ENCODE measurements at places on chromosomes 6 and 20.

GRCh38 chr20:41142919-41143318, 5.6 kb downstream of the PLCG1 start:
- DNase-seq: no peak

GRCh38 chr20:24441661-24442060, 27.8 kb upstream of the SYNDIG1 start:
- no peak for DNase-seq

- DNase-seq: no peak
These were observed 72.4 kb downstream of the STK35 start for GRCh38 chr20:2174067-2174466.

DNA sequence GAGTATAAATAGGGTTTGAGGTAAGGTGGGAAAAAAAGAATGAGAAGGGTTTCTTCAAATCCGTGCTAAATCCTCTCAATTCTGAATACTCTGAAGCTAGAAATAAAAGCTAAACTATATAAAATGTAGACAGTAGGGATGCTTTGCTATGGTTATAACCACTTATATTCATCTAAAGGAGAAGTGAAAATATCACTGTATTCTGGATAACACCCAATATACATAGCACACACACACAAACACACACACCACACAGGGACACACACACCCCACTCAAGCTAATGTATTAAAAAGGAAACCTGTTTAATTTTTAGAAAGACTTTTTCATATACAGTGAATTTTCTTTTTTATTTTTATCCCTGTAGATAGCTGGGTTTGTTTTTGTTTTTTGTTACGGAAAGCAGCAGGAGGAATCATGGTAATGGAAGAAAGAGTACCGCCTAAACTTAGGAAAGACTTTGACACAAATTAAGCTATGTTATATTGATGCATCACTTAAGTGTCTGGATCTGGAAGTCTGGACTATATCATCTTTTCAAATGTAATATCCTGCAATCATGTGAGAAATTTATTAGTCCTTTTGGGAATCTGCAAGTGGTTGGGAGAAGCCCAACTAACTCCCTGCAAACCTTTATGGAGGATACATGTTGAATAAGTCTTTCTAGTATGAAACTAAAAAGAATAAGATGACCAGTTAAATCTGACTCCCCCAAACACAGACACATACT, 68.4 kb upstream of the FABP7 start:
- no peak for DNase-seq

DNA sequence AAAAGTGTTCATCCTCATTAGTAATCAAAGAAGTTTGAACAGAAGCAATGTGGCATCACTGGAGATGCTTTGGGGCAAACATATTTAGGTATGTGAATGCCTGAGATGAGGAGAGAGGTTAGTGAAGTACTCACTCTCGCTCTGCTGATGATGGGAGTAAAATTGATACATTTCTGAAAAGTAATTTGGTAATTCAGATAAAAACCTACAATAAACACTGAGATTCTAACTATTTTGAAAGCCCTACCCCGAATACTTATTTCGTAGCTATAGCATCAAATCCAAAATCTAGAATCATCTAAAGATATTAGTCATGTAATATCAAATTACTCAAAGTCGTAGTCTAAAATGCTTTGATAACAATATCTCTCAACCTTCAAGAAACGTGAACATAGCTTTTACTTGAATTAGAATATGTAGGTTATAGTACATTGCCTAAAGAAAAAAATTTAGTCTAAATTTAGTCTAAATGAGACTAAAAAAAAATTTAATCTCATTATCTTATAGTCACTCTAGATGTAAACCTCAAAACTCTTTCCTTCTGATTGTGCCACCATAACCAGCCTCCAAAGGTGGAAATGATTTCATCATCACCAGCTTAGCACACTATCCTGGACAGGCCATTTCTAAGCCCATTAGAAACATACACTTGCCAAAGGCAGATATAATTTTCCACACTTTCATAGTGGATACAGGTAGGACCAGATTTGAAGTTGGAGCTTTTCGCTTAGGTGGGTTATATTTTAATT, 232.5 kb upstream of the TAB2 start:
- no peak for DNase-seq

DNA sequence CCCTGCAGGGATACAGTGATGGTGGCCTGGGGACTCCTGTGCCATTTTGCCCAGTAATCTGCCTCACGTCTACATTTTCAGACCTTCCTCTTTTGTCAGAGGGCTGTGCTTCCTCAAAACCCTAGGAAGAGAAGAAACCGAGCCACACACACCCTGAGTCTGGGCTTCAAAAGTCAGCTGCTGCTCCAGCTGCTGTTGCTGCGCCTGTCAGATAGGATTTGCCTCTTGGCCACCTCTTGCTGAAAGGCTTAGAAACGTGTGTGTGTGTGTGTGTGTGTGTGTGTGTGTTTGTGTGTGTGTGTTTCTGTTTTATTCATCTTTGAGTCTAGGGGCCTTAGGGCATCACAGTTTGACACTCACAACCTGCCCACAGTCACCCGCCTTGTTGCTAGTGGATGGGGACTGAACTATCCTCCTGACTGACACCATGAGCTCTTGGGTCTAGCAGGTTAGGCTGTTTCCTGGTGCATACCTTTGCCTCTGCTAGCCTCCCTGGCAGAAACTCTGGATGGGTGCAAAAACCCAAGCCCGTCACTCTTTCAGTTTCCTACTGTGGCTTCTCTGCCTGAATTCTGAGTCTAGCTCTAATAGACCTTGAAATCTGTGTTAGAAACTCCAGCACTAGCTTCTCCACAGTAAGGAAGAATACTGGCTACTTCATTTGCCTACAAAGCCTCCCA, 94.9 kb upstream of the CEP85L start:
- no peak for DNase-seq

DNA sequence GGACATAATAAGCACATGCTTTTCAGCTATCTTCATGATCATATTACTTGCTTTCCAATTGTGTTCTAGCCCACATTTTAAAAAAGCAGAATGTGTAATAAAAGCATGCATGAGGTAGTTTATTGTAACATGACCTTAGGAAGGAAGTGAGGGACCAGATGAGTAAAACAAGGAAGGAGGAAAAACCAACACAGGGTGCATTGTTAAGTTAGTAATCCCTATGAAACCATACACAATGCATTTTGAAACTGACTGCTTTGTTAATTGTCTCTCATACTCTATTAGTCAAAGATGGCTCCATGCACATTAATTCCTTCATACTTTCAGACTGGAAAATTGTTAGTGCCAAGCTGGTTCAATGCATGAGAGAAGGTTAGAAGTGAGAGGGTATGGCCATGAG, 37.7 kb upstream of the CENPW start:
- DNase-seq: no peak

DNA sequence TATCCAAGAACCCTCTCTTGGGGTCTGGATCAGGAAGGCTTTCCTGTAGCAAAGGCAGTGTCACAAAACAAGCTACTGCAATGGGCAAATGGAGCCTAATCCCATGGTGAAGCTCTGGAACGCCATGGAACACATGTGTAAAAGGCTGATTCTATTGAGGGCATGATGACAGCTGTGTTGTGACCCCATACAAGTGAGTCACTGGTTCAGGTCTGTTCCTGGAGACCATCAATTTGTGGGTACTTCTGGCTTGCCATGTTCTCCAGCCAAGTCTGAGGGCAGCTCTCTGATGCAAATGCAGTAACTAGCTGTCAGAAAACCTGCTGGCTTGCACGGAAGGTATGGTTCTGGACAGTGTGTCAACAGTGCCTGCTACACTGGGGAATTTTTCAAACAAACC, 33.3 kb upstream of the ECHDC1 start:
- no peak for DNase-seq

- DNase-seq: no peak
These were observed 18.5 kb downstream of the VSTM2L start for GRCh38 chr20:37921341-37921929.

DNA sequence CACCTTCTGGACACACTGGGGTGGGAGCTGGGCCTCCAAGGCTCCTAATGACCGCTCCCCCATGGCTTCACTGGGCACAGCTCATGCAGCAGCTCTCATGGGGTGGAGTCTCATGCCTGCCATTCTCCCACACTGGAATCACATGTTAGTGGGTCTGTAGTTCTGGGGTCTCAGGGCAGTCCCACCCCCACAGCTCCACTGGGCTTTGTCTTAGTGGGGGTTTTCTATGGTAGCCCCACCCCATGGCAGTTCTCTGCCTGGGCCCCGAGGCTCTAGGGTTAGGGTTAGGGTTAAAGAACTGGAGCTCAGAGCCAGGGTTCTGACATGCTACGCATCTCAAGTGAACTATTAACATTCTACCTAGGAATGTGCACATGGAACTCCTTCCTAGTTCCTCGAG, 139.0 kb downstream of the PCSK2 start:
- DNase-seq: no peak

GRCh38 chr6:91029211-91029610, 442.3 kb upstream of the MAP3K7 start:
- DNase-seq: no peak

DNA sequence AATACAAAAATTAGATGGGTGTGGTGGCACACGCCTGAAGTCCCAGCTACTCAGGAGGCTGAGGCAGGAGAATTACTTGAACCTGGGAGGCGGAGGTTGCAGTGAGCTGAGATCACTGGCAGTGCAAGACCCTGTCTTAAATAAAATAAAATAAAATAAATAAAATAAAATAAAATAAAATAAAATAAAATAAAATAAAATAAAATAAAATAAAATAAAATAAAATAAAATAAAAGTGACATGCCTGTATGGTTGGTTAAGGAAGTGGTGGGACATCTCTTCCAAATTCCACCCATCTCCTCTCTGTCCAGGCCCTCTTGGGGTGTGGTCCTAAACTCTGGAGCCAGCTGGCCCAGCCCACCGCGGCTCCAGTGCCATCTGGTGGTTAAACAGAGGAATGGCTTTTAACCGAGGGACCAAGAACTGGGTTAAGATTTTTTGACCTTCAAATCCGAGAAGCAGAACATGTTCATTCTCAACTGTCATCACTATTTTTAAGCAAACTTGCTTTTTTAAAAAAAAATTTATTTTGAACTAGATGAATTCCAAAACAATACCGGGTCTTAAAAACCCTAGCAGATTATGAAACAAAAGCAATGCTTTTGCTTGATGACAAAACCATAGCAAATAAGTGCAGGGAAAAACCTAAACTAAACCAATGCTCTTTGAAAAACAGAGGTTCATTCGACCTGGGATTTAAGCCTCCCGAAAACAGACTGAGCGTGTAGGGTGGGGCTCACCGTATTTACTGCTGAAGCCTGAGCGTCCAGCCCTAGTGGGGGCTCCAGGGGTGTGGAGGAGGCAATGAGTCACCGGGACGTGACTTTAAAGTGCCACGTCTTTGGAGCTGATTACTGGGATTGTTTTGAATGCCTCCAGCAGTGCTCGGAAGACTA, 68.8 kb downstream of the CDC5L start:
- DNase-seq: peak; percentile 14

DNA sequence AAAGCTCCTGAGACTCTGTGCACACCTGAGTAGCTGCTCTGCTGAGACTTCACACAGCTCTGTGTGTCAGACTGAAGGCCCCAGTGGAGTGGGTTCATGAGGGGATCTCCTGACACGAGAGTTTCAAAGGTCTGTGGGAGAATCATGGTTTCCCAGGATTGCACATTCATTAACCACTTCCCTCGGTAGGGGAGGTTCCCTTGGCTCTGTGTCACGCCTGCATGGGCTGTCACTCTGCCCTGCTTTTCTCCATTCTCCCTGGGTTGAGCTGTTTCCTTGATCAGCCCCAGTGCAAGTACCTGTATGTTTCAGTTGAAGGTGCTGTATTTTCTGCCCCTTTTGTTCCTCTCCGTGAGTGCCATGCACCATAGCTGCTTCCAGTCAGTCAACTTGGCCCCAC, 236.9 kb downstream of the EPM2A start:
- no peak for DNase-seq

DNA sequence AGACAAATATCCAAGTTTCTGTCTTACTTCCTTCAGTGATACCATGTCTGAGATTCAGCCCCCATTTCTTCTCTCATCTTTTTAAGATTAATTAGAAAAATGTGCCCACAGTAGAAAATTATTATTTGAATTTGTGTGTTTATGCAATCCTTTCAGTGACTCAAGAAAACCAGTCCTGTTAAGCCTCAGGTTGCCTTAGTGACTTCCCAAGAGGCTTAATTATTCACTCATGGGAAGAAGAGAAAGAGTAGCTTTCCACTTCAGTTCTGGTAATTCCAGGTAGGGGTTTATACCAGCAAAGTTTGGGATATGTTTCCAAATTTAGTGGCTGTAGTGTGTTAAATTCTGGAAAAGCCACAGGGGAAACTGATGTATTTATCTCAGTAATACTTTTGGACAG, 149.1 kb downstream of the RIMS1 start:
- no peak for DNase-seq

- no peak for DNase-seq
These were observed 78.3 kb downstream of the BTBD3 start for GRCh38 chr20:11995805-11996567.

- no peak for DNase-seq
These were observed 35.1 kb upstream of the RNF144B start for GRCh38 chr6:18352001-18352400.

- DNase-seq: no peak
These were observed 699 bp downstream of the PTPRT start for GRCh38 chr20:43188861-43189553.

GRCh38 chr20:43695571-43695970, 28.7 kb downstream of the MYBL2 start:
- DNase-seq: no peak

DNA sequence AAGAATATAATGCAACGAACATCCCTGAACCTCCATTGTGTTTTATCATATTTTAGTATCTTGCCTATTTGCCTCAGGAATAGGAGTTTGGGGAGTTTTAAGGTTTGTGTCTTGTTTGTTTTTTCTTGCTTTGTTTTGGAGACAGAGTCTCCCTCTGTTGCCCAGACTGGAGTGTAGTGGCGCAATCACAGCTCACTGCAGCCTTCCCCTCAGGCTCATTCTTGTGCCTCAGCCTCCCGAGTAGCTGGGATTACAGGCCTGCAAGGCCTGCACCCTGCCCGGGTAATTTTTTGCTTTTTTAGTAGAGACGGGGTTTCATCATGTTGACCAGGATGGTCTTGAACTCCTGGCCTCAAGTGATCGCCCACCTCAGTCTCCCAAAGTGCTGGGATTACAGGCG, 63.3 kb upstream of the CARMIL1 start:
- no peak for DNase-seq

All from SK-N-MC (cell line).